ENCODE measurements at places on chromosomes 1 and 21.

GRCh38 chr1:199687321-199687720 lies 340.2 kb upstream of the NR5A2 start:
- DNase-seq: no peak

GRCh38 chr1:100178091-100178490 lies at the start of gene LRRC39:
Gene LRRC39, minus strand, starts transcription at chr1:100178256. Its CDS starts 9,740 bp downstream, at chr1:100168516.
- DNase-seq: no peak

- DNase-seq: no peak
Observed at GRCh38 chr1:206736878-206737728, 33.5 kb upstream of the IL19 start.

DNA sequence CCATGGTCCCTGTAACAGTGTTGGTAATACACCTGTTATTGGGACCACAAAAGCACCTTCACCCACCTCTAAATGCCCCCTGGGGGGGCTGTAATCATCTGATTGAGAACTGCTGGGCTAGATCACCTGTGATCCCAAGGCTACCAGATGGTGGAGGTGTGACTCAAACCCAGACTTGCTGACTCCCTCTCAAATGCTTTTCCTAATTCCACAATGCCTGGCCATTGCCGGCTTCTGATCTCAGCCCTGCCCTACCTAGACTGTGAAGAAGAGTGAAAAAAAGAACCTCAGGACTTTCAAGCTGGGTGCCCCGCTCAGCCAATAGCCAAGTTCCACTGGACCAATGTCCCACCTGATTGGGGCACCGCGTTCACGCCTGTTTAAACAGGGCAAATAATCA lies 9.6 kb downstream of the TMEM9 start:
- no peak for DNase-seq

DNA sequence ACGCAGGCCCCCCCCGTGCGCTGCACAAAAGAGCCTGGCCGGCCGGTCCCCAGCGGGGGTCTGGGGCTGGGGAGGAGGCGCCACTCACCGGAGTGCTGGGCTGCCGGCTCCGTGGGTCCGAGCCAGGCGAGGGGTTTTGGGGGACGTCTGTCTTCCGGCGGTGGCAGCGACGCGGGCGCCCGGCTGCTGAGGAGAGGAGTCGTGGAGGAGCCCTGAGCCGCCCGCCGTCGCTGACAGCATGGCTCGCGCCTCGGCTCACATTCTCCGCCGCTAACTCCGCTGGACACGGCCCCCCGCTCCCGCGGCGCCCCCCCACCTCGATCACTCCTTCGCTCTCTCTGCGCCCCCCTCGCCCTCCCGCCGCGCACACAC lies 649 bp downstream of the AHDC1 start:
- no peak for DNase-seq

- no peak for DNase-seq
Observed at GRCh38 chr1:15282038-15282437, 35.0 kb downstream of the FHAD1 start.

GRCh38 chr1:101207891-101208290 lies 28.9 kb upstream of the S1PR1 start:
- DNase-seq: peak; percentile 40

DNA sequence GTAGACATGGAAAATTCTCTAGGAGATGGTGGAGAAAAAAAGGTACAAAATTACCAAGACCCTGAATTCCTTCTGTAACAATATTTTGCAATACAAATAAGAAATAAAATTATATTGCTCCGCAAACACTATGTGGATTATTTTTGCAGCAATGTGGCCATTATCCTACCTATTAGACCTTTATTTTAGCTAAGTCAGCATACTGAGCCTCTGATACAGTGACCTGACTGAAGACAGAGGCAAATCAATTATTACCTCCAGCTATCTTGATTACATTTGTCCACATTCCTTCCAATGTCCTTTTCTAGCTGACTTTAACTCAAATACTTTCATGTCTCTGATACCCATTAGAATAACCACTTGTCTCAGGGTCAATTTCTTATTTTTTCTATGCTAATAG lies 610.9 kb downstream of the LRRIQ3 start:
- DNase-seq: no peak

GRCh38 chr1:76725864-76726619 lies 141.2 kb upstream of the ST6GALNAC5 start:
- DNase-seq: no peak

DNA sequence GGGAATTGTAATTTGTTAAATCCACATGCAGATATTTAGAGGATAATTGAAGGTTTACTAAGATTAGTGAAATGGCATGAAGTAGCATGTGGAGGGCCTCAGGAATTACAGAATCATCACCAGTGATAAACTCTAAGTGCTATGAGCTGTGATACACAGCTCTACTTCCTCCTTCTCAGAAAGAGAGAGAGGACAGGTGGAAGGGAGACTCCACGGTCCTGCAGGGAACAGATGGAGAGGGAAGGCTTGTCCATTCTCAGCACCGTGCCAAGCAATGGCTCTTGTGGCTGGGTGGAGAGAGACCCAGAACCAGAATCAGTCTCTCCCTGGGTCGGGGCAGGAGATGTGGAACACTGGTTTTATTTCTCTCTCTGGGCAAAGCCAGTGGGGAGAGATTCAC lies 27.8 kb upstream of the LYPD8 start:
- DNase-seq: no peak

GRCh38 chr1:201753492-201753891 lies 75.5 kb upstream of the IPO9 start:
- DNase-seq: no peak

GRCh38 chr1:226121587-226122400 lies 59.3 kb downstream of the H3-3A start:
- peak; percentile 67 for DNase-seq

DNA sequence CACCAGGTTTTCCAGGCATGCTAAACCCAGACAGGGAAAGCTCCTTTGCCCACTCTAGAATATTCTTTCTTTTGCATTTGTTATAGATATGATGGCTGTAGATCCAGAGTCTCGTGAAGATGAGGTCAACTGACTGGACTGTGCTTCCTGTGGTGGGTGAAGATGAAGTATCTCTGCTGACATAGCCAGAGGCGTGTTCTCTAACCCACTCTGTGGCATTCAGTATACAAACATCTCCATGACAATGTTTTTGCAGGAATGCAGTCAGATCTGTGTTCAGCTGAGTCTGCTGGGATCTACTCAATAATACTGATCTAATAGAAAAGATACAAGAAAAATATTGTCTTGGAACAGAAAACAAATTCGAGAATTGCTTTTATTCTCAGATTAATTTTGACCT lies 11.3 kb downstream of the RWDD2B start:
- DNase-seq: no peak

DNA sequence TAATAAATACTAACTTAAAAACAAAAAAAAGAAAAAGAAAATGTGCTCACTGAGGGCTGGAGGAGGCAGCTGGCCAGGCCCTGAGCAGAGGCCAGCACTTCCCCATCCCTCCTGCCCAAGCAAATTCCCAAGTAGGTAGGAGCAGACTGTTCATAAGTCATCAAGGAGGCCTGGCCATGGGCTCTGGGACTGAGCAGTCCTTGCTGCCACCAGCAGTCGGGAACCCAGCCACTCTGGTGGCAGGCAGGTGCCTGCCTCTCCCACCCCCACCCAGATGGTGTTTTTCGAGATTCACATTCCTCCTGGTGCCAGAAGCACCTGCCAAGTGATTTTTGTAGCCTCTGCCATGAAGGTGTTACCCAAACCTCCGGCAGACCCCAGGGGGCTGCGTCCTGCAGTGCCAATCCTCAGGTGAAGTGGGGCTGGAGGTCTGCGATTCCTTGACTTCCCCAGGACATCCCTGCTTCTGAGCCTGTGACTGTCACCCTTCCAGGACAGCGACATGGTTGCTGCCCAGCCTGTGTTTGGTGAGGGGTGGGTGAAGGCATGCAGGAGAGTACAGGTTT lies 204.2 kb upstream of the TMEM51 start:
- DNase-seq: no peak

DNA sequence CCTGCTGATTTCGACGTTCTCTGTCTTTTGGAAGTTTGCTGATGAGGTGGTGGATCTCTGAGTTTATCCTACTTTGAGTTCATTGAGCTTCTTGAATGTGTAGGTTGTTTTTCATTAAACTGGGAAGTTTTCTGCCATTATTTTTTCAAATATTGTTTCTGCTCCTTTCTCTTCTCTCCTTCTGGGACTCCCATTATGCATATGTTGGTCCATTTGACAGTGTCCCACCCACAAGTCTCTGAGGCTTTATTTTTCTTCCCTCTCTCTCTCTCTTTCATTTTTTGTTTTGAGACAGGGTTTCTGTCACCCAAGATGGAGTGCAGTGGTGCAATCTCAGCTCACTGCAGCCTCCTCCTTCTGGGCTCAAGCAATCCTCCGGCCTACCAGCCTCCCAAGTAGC lies 11.7 kb downstream of the TNFRSF18 start:
- DNase-seq: no peak

DNA sequence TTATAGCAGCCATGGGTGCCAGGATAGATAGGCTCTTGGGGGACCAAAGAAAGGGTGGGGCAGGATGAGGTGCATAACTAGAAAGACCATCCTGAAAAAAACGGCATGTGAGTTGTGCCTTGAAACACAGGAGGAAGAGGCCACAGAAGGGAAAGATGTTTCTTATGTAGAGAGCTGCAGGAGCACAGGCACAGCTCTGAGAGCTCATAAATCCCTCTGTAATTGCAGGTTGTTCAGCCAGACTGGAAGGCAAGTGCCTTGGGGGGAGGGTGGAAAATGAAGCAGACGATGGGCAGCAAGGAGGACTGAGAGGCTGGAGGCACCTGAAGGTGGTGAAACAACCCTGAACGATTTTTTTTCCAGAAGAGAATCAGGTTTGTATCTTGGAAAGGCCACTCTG lies 170.7 kb downstream of the NR5A2 start:
- DNase-seq: no peak

- DNase-seq: no peak
Observed at GRCh38 chr1:210301615-210302000, 27.1 kb upstream of the HHAT start.

DNA sequence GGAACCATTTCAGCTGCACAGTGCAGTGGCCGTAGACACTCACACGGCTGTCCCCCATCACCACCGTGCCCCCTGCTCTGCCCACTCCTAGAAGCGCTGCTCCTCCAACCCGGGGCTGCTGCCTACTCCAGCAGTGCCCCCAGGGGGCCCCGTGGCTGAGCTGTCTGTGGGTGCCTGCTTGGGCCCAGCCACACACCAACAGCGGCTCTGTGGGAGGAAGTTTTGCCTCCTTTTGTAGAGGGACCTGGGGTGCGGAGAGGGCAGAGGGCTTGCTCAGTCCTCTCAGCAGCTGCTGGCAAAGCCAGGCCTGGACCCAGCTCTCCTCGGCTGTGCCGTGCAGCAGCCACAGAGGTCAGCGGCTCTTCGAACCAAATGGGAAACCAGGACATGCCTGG lies 11.4 kb upstream of the LRRC3 start:
- DNase-seq: no peak

GRCh38 chr1:247857985-247858619 lies 1.1 kb downstream of the TRIM58 start:
- DNase-seq: no peak

DNA sequence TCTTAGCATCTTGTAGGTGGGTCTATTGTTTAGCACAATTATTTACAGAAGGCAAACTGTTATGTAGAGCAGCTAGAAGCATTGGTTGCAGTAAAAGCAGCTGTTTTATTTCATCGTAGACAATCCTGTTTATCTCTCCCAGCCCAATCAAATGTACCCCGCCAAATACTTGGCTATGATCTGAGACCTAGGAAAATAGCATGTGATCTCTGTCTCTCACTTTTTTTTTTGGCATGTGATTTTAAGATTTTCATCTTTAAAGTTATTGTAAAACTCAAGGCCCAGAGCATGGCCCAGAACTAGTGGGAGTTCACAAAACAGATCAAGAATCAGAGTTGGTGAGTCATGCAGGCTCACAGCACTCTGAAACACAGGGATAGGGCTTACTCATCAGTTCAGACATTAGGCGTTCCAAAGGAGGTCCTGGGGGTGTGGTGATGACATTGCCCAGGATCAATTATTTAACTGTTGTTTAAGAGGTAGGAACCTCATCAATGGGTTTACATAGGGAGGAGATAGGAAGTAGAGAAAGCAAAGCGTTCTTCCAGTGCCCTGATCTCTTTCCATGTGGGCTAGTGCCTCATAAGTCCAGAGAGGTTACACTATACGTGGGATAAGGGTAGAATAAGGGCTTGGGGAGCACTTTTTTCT lies 40.2 kb downstream of the TBX19 start:
- no peak for DNase-seq

DNA sequence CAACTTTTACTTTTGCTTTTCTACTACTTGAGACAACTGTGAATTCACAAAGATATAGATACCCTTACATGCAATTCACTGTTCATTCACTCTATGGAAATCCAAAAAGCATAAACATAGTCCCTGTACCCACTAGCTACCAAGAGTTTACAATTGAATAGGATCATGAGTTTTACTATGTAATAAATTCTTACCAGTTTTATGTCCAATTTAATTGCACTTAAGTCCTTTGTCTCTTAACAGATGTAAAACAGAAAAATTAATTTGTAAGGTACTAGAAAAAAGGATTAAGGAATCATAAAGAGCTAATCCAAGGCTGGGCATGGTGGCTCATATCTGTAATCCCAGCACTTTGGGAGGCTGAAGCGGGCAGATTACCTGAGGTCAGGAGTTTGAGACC lies 24.4 kb downstream of the DIPK1A start:
- no peak for DNase-seq

DNA sequence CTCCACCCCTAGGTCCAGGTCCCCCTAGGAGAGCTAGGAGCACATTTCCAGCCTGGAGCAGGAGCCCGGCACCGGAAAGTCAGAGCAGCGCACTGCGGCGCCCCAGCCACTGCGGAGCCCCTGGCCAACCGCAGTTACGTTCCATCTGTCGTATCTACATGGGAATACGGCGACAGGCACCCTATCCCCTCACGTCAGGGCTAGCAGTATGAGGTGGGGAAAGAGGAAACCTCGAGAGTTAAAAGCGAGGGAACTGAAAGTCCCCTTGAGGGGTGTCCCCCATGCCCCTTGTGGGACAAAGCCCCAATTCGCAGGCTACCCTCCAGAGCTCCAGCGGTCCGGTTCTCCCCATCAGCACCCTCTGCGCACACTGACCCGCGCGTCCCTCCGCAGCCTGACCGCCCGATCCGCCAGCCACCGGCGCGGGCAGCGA lies 995 bp downstream of the COLGALT2 start:
- no peak for DNase-seq

- DNase-seq: no peak
Observed at GRCh38 chr1:228016181-228016510, 9.3 kb downstream of the WNT3A start.

GRCh38 chr1:115475901-115476300 lies 137.9 kb upstream of the NGF start:
- DNase-seq: no peak

DNA sequence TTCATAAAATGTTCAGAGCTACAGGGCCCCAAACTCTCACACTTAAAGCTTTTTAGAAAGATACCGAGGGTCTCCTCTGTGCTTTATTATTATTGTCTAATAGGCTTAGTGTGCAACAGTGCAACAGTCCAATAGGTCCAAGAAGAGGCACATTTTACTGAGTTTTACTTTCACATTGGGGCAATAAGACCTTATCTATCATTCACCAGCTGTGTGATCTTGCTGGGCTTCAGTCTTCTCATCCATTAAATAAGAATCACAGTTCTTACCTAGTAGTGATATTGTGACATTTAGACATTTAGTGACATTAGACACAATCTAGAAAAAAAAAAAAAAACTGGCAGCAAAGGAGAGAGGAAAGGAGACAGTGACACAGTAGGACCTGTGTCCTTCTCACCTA lies 175.8 kb upstream of the NFIA start:
- no peak for DNase-seq
